AG09309 (cell line): ENCODE measurements at places on chromosomes 5 and 9.

DNA sequence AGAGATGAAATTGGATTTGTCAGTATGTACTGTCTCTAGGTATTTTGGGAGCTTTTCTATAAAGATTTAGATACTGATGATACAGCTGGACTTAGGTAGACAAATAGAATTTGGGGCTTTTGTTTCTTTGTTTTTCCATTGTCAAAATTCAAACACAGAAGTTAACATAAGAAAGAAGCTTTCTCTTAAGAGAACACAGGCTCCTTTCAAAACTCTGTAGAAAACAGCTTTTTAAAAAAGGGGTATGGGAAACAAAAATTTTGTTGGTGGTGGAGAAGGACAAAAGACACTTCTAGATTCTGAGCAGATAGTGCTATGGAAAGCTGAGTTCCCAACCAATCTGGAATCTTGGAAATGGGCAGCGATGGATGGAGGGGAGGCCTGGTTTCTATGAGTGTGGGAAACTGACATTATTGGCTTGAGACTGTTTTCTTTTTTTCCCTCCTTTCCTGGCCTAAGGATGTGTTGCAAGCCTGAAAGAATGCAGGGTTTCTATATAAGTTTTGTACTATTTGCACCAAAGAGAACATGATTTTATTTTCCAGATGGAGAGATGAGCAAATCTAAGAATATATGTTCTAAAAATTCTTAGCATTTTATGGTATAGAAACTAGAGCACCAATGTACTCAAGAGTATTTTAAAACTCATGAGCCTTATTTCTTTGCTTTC lies 240.0 kb downstream of the PRR16 start:
- DNase-seq: no peak

GRCh38 chr9:112747094-112747493 lies 3.5 kb upstream of the SNX30 start:
- no peak for DNase-seq

GRCh38 chr5:150645070-150645700 lies 4.7 kb downstream of the SYNPO start:
- DNase-seq: peak; percentile 83

GRCh38 chr9:130446101-130446861 lies 1.5 kb downstream of the ASS1 start:
- peak; percentile 80 for DNase-seq

DNA sequence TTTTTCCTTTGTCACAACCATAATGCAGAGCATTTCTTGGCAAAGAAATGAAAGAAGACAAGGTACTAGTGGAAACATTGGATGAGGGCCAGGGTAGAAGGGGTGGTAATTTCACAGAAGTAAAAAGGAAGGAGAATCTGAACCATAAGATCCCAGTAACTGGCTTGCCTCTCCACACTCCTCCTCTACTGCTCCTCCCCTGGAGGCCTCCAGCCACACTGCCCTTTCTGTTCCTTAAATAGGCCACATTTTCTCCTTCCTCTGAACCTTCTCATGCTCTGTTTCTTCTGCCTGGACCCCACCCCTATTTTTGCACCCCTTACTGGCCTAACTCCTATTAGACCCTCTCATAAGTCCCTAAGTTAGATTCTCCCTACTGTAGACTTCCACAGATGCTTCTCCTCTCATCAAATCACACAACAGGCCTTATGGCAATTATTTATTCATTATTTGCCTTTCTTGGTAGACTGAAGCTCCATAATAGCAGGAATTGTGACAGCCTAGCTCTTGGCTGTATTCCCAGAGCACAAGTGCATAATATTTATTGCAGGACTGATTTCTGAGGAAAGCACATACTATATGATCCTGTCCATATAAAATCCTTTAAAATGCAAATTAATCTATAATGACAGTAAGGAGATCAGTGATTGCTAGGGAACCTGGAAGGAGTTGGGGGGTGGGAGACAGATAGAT lies 31.3 kb upstream of the GRIA1 start:
- no peak for DNase-seq

- no peak for DNase-seq
These were observed 726 bp upstream of the PSMB7 start for GRCh38 chr9:124415852-124416484.

- DNase-seq: no peak
These were observed 77.0 kb downstream of the ZNF354C start for GRCh38 chr5:179137016-179137642.

- peak; percentile 90 for DNase-seq
These were observed 255.1 kb downstream of the MAT2B start for GRCh38 chr5:163760498-163760897.

- DNase-seq: peak; percentile 34
These were observed 48.6 kb downstream of the UBAP1 start for GRCh38 chr9:34227445-34227844.

DNA sequence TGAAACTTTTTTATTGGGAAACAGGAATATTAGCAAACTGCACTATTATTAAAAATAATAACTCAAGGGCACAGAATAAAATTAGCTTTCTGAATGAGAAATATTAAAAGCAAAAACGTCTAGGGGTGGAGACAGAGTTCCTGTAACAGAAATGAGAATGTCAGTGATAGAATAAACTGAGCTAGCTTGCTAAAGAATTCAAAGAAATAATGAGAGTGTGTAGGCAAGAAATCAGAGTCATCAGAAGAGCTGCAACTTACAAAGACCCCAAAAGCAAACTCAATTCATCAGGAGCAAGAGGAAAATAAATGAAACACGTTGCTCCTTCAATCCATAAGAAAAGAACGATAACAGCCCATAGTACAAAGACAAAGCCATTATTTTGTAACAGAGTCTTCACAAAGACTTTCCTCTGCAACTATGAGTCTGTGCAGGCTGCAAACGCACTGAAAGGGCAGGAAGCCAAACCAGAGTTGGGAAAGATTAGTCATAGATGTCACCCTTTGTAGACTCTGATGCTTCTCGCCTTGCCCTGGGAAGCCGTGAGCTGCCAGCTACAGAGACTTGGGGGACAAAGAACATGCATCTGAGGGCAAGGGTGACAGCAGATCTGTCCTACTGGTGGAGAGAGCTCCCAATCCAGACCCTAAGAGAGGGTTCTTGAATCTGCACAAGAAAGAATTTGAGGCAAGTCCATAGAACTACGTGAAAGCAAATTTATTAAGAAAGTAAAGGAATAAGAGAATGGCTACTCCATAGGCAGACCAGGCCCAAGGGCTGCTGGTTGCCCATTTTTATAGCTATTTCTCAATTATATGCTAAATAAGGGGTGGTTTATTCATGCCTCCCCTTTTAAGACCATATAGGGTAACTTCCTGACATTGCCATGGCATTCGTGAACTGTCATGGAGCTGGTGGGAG lies 40.8 kb downstream of the SHC3 start:
- peak; percentile 80 for DNase-seq

- DNase-seq: no peak
These were observed 12.3 kb downstream of the TLE4 start for GRCh38 chr9:79583952-79584654.

DNA sequence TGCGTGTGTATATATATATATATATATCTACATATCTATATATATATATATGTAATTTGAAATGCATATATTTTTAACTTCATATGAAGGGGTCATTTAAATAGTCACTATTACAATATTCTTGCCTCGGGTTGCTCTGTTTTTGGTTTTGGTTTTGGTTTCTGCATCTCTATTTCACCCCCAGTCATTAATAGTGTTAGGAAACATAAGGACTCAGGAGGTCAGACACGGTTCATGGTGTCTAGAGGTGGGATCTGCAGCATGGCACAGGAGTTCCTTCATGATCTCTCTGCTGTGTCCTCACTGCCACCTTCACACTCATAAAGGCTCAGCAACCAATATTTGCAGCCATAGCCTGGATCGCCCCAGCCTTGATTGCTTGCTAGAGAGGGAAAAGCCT lies 16.6 kb downstream of the C5orf58 start:
- DNase-seq: no peak

- no peak for DNase-seq
These were observed 35.4 kb downstream of the KDM4C start for GRCh38 chr9:6793203-6793602.

DNA sequence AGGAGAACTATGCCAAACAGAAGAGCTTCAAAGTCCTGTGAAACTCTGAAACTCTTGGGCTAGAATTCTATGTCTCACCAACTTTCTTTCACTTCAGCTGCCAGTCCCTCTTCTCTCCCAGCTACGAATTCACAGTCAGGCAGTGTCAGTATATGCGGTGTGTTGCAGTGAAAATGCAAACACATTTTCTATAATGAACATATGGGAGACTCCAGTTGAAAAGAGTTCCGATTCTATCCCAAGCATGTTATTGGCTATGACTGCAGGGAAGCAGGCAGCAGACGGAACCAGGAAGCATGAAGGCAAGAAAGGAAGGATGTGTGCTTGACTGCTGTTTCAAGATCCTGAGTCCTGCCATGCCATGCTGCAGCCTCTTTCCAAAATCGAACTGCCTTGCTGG lies 515.7 kb upstream of the TLE4 start:
- no peak for DNase-seq

DNA sequence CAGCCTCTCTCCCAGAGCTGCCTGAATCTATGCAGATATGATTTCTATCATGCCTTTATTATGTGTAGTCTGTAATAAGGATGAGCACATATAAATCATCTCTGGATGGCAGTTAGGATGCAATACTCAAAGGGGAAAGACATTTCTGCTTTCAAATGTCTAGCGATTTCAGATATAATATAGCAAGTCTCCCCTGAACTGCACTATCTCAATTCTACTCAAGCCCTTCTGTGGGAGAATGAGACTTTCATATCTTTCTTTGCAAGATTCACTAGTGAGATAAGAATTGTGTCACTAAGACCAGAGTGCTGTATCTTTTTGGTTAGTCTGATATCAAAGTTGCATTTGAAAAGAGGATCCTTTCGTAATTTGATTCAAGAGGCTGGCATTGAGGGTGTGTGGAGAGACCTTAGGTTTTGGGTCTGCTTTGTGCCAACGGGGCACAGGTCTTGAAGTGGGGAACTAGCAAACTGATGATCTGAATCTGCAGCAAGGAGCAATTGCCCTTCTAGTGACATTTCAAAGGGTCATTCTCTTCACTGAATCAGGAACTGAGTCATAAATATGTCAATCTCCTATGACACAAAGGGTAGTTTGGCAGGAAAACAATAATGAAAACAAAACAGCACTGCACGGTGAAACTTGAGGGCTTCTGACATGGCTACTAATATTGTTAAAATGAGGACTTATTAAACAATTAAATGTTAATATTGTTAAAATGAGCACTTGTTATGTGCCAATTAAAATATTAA lies 305.5 kb upstream of the CLINT1 start:
- no peak for DNase-seq

- DNase-seq: no peak
These were observed 320.1 kb downstream of the TRPM3 start for GRCh38 chr9:70801181-70801829.

DNA sequence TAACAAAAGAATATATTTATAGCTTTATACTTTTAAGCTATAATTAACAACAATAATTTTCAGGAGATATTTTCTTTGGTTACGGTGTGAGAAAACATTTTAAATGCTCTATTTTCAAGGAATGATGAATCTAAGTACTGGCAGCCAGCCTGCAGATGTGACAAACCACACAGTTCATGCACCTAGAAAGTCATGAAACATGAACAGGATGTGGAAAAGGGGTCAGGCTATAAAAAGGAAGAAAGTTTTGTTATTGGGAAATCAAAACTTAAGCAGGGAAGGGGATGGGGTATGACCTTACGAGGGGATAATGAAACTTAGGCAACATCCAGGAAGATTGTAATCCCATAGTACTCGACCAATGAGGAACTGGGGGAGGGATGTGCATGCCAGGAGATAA lies 508.7 kb upstream of the GRAMD2B start:
- no peak for DNase-seq

- no peak for DNase-seq
These were observed 8.4 kb downstream of the LHX2 start for GRCh38 chr9:124019771-124020519.

GRCh38 chr5:104184264-104184663 lies 621.7 kb upstream of the NUDT12 start:
- DNase-seq: no peak
